Activated naive CD4-positive, alpha-beta T cell (primary cell): ENCODE measurements at places on chromosomes 13 and 19.

- no peak for DNase-seq
Observed at GRCh38 chr13:80979035-80979641, 638.2 kb upstream of the SPRY2 start.

DNA sequence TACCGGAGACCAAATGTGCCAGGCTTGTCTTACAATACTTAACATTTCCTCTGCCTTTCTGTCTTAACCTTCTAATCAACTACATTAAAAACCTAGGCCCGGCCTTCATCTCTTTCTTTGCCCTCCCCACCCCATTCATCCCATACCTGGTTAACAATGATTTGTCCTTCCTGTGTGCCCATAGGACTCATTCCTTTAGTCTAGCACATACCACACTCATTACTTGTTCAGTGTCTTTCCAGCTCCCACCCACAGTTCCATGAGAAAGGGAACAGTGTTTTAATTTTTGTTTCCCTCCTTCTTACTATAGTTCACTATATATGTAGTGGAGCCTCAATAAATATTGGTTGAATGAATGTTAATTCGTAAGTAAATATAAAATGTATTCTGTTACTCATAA lies 2.4 kb downstream of the CLN5 start:
- DNase-seq: no peak

- DNase-seq: no peak
Observed at GRCh38 chr13:80196756-80197155, 144.2 kb downstream of the SPRY2 start.

- DNase-seq: peak; percentile 29
Observed at GRCh38 chr13:74575729-74576125, 441.5 kb upstream of the KLF12 start.

- DNase-seq: no peak
Observed at GRCh38 chr19:47370045-47370611, 21.0 kb downstream of the DHX34 start.

- no peak for DNase-seq
Observed at GRCh38 chr13:33353210-33353609, 67.7 kb upstream of the STARD13 start.

GRCh38 chr19:29800100-29800825 lies 11.5 kb upstream of the CCNE1 start:
- no peak for DNase-seq

- DNase-seq: no peak
Observed at GRCh38 chr19:40768869-40769268, 6.5 kb upstream of the MIA start.
